Thoracic aorta endothelial cell (primary cell): ENCODE measurements at places on chromosomes 1 and 21. TPM values are rescaled to one million over a fixed set of nuclear protein-coding genes. Genes with fewer than 3 reads are reported as not detected.

The MXRA8 gene
- 0.80 and 1.2 TPM in 2 replicates for total RNA-seq

The VWA1 gene
- 1.3 and 2.9 TPM in 2 replicates for total RNA-seq

The PLPPR5 gene
- total RNA-seq, result not detected in 2 replicates

The CR1L gene
- total RNA-seq, result not detected in 2 replicates

The ESPN gene
- 0.65 and 1.1 TPM in 2 replicates for total RNA-seq

The CKS1B gene
- 116 and 126 TPM in 2 replicates for total RNA-seq

The FOXD2 gene
- total RNA-seq, result 0.07 and 0.13 TPM in 2 replicates

The TTC34 gene
- 0.13 and 0.14 TPM in 2 replicates for total RNA-seq

The A3GALT2 gene
- total RNA-seq, result not detected in 2 replicates

The TP73 gene
- 0.07 and 0.13 TPM in 2 replicates for total RNA-seq

The FMO2 gene
- total RNA-seq, result not detected in 2 replicates

The CELA2B gene
- total RNA-seq, result not detected in 2 replicates

The MTFR1L gene
- total RNA-seq, result 30.3 and 33.1 TPM in 2 replicates
